IMR-90 (cell line): ENCODE measurements at places on chromosomes 16 and 17. TPM values are rescaled to one million over a fixed set of nuclear protein-coding genes. Genes with fewer than 3 reads are reported as not detected.

The CD79B gene
- total RNA-seq = not detected in 2 replicates

The NDUFAF8 gene
- total RNA-seq = 11.1 and 21.1 TPM in 2 replicates

The C17orf58 gene
- total RNA-seq = 7.2 and 7.8 TPM in 2 replicates

The SP6 gene
- under 0.01 TPM in 2 replicates for total RNA-seq

The MRPL27 gene
- 152 and 202 TPM in 2 replicates for total RNA-seq

The SLC47A1 gene
- not detected in 2 replicates for total RNA-seq

GRCh38 chr17:75826561-75827307, 17.5 kb downstream of the UNC13D start:
- no peak for DNase-seq

DNA sequence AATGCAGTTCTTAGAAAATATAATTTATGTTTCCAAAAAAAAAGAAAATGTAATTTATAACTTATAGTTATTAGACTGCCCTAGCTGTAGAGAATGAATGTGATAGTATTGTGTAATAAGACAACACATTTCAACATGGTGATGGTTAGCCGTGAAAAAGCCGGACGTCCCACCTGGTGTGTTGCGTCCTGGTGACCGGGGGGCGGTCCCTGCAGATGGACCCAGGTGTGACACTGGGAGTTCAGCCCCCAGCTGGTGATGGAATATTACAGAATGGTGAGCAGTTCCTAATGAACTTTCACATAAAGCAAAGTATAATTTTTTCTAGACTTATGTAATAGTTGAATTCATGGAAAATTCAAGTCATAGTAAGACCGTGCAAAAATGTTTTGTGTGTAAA, 132.8 kb downstream of the LAT start:
- DNase-seq = no peak

- peak; percentile 5 for DNase-seq
Observed at GRCh38 chr17:40417258-40417608, 463 bp downstream of the TOP2A start.

DNA sequence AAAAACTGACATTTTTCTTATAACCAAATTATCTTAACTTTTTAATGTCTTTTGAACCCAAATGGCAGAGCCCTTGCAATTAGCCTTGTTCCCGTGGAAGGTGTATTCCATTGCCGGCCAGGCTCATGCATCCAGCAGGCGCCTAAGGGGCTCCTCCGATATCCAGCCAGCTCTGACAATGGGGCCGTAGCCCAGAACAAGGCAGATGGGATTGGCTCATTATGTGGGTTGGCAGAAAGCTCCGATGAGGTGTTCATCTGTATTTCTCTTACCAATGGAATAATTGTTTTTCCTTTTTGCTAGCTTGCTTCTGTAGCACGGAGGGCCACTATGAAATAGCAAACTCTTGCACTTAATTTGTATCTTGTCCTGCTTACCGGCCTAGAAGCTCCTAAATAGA, 208.2 kb upstream of the CHMP6 start:
- DNase-seq = no peak

GRCh38 chr16:2896480-2897010, 13.5 kb downstream of the FLYWCH2 start:
- DNase-seq = no peak

GRCh38 chr17:46163316-46163715, 29.9 kb downstream of the KANSL1 start:
- no peak for DNase-seq

DNA sequence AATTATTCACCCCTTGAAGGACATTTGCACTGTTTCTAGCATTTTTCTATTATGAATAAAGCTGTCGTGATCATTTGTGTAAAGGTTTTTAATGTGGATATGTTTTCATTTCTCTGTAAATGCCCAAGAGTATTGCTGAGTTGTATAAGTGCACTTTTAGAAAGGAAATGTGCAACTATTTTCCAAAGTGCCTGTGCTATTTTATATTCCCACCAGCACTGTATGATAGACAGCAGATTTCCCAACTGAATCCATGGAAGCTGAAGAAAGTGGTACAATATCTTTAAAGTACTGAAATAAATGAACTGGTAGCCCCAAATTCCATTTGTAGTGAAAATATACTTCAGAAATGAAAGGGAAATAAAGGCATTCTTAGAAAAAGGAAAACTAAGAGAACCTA, 238.4 kb downstream of the BCAS3 start:
- no peak for DNase-seq

DNA sequence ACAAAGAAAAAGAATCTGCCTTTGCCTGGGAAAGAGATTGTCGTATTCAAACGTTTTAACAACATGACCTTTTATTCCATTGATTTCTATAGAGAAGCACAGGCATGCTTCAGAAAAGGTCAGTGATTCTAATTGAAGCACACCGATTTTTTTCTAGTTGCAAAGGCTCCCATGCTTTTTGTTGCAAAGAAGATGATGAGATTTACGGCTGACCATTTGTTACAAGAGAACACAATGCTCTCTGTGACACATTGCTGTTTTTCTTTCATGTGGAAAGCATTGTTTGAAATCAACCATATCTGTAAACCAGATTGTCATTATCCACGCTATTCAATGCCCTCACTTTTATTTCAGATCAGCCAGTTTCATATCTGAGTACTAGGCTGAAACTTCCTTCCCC, 99.8 kb downstream of the NLK start:
- no peak for DNase-seq

DNA sequence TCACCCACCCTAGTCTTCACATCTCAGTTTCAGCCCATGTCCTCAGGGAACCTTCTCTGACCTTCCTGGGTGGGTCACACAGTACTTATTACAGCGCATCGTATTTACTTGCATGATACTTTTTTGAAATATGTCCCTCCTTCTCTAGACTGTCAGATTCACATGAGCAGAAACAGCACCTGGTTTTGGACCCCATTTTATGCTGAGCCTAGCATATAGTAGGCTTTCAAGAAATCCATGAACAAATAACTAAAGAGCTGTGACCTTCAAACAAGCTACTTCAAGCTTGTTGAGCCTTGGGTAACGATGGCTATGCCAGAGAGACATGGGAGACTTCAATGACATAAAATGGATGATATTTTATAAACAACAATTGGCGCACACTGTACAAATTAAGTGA, 150.3 kb downstream of the GRIN2A start:
- no peak for DNase-seq

GRCh38 chr17:8849311-8850041, 18.0 kb downstream of the PIK3R6 start:
- DNase-seq = no peak

GRCh38 chr16:14489460-14489859, 140.6 kb downstream of the PARN start:
- DNase-seq = peak; percentile 15

- DNase-seq = no peak
Observed at GRCh38 chr17:45335721-45336120, 18.9 kb upstream of the MAP3K14 start.

- DNase-seq = no peak
Observed at GRCh38 chr17:78151514-78152008, 5.4 kb downstream of the C17orf99 start.

GRCh38 chr16:85729452-85730185, 21.3 kb downstream of the C16orf74 start:
- DNase-seq = peak; percentile 56

DNA sequence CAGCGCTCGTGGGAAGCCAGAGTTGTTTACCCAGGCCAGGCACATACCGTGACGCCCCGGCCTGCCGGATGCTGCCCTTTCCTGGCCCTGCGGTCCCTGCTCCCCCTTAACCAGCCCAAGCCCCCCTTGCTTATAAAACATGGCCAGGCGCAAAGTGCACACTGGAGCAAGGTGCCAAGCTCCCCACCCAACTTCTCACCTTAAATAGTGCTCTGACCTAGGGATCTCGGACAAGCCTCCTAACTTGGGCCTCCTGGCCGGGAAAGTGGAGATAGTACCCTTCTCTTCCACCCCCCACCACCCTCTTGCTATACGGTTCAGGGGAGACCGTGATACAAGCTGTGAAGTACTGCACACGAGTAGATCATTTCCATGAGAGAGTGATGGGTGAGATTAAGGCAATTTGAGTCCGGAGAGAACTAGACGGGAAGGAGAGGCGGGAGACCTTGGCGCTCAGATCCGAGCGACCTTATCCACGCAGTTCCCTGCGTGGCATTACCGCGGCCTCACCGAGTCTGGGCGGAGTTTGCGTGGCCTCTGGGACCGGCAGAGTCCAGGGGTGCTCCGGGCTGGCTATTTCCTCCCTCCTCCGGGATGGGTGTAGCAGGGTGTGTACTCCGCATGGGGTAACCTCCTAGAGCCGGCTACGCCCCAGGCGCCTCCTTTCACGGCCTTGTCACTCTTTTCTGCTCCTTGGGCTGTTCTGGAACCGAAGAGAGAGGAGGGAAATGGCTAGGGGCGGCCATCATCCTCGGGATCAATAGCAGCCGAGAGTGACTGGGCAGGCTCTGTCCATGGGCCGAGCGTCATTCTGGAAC, 4.4 kb upstream of the LHX1 start:
- no peak for DNase-seq

GRCh38 chr16:1152123-1152638, 725 bp upstream of the CACNA1H start:
- no peak for DNase-seq

DNA sequence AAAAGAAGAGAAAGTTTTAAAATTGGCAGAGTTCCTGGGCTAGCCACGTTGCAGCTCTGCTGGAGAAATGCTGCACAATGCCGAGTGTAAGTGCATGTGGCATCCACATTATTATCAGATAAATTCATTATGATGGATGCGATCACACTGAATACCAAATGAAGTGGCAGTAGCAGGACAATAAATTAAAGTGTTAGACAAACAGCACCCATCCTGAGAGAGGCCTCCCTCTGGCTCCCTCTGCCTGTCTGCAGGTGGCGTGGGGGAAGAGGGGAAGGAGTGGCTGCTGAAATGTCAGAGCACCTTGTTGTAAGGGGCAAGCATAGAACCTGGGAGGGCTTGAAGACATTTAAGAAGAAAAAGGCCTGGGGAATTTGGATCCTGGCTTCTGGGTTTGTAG, 324.1 kb downstream of the HAPSTR1 start:
- DNase-seq = no peak

DNA sequence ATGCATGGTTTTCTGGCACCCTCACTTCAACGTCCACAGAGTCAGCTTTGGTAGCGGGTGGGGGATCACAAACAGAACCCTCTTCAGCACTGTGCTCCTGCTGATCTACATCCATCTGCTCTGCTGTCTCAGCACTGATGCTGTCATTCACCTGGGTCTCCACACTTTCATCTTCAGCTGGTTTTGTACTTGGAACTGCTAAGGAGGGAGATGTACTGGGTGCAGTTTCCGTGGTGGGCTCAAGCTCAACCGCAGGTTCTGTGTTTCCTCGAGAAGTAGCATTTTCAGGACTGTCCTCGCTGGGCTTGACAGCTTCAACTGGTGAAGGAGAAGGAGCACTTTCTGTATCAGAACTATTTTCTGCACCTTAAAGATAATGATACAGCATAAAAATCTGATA, 101.8 kb downstream of the TTC19 start:
- no peak for DNase-seq
